ENCODE measurements at places on chromosomes 16 and 17. TPM values are rescaled to one million over a fixed set of nuclear protein-coding genes. Genes with fewer than 3 reads are reported as not detected.
A peak's percentile ranks its signal among the peaks of the same experiment; 100 is the strongest.

DNA sequence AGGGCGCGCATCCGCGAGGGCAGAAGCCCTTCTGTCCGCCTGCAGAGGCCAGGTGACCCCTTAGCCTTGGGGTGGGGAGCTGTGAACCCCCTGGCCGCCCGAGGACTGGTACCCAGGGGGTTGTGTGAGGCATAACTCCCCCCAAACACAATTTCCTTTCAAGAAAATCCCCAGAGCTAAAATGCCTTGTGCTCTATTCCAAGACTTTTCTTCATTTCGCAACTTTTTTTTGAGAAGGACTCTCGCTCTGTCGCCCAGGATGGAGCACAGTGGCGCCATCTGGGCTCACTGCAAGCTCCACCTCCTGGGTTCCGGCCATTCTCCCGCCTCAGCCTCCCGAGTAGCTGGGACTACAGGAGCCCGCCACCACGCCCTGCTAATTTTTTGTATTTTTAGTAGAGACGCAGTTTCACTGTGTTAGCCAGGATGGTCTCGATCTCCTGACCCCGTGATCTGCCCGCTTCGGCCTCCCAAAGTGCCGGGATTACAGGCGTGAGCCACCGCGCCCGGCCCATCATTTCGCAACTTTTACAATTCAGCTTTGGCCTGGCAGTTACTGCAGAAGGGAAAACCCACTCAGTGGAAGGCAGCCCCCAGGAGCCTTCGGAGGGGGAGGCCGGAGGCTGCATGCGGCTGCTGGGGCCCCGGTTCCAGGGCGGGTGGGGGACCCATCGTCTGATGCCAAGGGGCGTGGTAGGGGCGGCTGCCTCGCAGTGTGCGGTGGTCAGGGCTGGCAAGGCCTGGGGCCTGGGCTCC is 963 bp upstream of the APRT start:
- H3K27ac ChIP-seq, result peak overlapping the region; percentile 89
- peaks cover 21% of the 10 kb centered on the region for H3K4me1 ChIP-seq
- no peaks in the 10 kb centered on the region for H3K27me3 ChIP-seq
- H3K36me3 ChIP-seq, result peaks cover 4% of the 10 kb centered on the region
- no peak for DNase-seq
- H3K4me3 ChIP-seq, result peak overlapping the region; percentile 78

DNA sequence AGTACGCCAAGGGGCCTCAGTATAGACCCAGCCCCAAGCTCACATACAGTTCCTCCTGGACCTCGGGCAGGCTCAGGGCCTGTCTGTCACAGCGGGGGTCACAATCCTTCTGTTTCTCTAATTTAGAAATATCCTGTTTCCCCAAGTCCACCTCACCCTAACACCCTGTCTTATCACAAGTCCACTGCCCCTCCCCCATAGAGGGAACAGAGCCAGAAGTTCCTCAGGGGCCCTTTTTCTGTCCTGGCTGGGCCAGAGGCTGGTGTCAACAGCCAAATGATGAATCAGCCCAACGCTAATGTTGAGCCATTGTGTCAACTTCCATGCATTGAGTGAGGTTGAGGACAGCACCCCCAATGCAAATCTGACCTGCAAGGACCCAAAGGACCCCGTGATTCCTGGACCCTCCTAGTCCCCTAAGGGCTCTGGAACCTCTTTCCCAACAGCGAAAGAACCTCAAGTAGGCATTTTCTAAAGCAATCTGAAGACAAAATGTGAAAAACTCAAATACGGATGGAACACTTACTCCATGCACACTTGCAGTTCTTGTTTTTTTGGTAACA is 58.6 kb downstream of the PECAM1 start:
- H3K27ac ChIP-seq, result no peak overlapping the region
- no peaks in the 10 kb centered on the region for H3K27me3 ChIP-seq
- no peaks in the 10 kb centered on the region for H3K36me3 ChIP-seq
- DNase-seq, result no peak

DNA sequence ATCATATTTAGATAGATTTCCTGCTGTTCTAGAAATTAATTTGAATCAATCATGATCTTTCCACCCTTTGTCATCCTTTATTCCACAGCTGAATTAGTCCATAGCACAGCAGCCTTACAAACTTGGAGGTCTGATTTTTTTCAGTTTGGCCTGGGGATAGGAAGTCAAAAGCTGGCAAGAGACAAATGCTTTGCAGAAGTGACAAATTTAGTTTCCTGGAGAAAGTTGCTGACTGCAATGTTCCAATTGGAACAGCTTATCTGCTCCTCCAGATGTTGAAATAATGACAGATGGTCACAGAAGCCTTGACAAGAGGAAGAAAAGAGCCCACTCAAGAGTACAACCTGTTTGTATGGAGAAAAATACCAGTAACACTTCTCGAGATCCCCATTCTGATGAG is 1276.1 kb upstream of the CDH8 start:
- no peaks in the 10 kb centered on the region for H3K4me1 ChIP-seq
- no peaks in the 10 kb centered on the region for H3K27me3 ChIP-seq
- no peak for DNase-seq
- H3K36me3 ChIP-seq, result no peaks in the 10 kb centered on the region
- H3K27ac ChIP-seq, result no peak overlapping the region

Gene CD79B
- total RNA-seq, result not detected

- DNase-seq, result no peak
- no peaks in the 10 kb centered on the region for H3K36me3 ChIP-seq
- no peaks in the 10 kb centered on the region for H3K4me1 ChIP-seq
- peak overlapping the region; percentile 63 for H3K4me3 ChIP-seq
These were observed 119.1 kb upstream of the SMURF2 start for GRCh38 chr17:64781014-64781756.

Gene CTF1
- 2.9 TPM for total RNA-seq

Gene ATP2C2
- total RNA-seq, result 0.67 TPM

DNA sequence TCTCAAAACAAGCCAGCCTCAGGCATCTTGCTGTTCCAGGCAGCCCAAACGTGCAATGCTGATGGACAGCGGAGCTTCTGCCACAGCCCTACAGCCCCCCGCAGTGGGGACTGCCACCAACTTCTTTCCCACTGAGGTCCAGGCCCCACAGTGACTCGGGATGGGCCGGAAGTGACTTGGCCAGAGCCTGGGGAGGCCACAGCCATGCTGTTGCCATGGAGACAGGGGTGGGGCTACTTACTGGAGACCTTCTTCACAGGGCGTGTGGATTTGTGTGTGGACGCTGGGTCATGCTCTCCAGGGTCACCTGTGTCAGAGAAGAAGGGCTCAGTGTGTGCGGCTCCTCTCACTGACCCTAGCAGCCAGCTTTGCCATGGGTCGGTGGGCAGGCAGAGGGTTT is 15.0 kb downstream of the TRIM25 start:
- no peak for DNase-seq
- H3K4me3 ChIP-seq, result no peak overlapping the region
- peaks cover 15% of the 10 kb centered on the region for H3K36me3 ChIP-seq
- no peaks in the 10 kb centered on the region for H3K27me3 ChIP-seq

- H3K27ac ChIP-seq, result no peak overlapping the region
- H3K36me3 ChIP-seq, result no peaks in the 10 kb centered on the region
- DNase-seq, result no peak
- H3K27me3 ChIP-seq, result no peaks in the 10 kb centered on the region
- H3K4me1 ChIP-seq, result no peaks in the 10 kb centered on the region
These were observed 191.6 kb downstream of the WWOX start for GRCh38 chr16:78290872-78291591.

Gene MAPK8IP3
- 108 TPM for total RNA-seq

Gene FBXO39
- total RNA-seq, result not detected

Gene C17orf107
- 2.4 TPM for total RNA-seq

Gene XPO6
- 135 TPM for total RNA-seq

DNA sequence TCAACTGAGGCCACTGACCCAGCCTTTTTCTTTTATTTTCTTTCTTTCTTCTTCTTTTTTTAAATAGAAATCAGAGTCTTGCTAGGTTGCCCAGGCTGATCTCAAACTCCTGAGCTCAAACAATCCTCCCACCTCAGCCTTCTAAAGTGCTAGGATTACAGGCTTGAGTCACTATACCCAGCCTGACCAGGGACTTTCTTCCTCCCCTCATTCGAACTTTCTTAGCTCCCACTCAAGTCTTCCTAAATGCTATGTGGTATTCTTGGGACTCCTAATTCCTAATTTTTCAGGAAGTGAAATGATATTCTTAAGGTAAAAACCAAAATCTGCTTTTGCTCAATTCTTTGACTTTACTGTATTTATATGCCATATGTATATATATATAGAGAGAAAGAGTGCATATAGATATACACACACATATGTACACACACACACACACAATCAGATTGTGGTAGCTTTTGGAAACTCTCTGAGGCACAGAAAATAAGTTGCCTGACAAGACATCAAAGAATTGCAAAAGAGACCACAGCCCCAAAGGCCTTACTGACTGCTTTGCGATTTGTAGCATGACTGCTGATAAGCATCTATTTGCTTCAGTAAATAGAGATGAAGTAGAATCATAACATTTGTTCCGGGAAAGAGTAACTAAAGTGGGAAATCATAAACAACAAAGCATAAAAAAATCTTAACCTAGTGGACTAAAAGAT is 9.5 kb upstream of the AMZ2 start:
- H3K27ac ChIP-seq, result no peak overlapping the region
- no peak for DNase-seq
- H3K36me3 ChIP-seq, result no peaks in the 10 kb centered on the region
- H3K4me1 ChIP-seq, result no peaks in the 10 kb centered on the region
- H3K4me3 ChIP-seq, result no peak overlapping the region
